Activated naive CD4-positive, alpha-beta T cell (primary cell): ENCODE measurements at places on chromosomes 13 and 19.

DNA sequence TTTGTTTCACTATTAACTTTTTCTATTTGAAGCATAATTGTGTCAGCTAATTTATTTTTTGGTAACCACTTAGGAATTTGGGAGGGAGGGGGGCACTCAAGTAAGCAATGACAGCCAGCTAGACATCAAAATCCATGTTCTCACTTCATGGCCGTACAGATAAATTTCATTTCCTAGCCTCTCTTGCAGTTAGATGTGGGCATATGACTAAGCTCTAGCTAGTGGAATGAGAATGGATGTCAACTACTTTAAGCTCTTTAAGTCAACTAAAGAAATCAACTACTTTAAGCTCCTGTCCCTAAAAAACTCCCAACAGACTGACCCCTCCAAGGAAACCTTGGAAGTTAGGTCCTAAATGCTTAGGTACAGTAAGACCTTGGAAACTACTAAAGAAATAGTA is 92.0 kb downstream of the KCNRG start:
- DNase-seq: no peak

GRCh38 chr19:2810141-2811091 is 9.3 kb upstream of the ZNF554 start:
- no peak for DNase-seq

GRCh38 chr19:43489979-43490599 is 14.5 kb downstream of the PHLDB3 start:
- DNase-seq: no peak

DNA sequence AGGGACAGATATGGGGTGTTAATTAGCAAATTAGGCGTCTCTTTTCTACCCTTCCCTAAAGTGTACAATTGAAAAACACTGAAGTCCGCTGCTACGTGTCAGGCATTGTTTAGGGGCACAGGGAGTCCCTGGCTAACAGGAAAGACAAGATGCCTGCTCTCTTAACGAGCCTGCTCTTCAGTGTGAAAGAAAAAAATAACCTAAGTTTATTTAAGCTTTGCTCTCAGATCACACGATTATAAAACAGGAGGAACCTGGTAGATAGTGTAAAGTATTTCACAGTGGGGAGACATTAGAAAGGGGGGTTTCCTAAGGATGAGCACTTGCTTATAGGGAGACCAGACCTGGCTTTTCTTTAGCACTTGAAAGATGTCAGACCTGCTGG is 38.7 kb downstream of the IGFL2 start:
- DNase-seq: no peak

- DNase-seq: no peak
Observed at GRCh38 chr13:32314271-32315237, 609 bp downstream of the ZAR1L start.

- no peak for DNase-seq
Observed at GRCh38 chr13:24888291-24888931, 124.4 kb downstream of the RNF17 start.

DNA sequence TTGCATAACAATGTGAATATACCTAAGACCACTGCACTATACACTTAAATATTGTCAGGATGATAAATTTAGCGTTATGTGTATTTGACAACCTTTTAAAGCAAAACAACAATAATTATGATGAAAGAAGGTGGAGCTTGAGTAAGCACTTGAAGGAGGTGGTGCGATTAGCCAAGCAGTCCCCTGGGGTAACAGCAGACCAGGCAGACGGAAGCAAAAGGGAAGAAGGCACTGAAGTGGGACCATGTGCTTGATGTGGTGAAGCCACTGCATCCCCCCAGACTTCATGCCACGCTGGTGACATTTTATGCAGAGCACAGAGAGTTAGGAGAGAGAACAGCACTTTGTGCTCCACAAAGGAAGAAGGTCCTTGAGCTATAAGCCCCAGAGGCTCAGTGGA is 58.3 kb upstream of the ZNF507 start:
- no peak for DNase-seq

DNA sequence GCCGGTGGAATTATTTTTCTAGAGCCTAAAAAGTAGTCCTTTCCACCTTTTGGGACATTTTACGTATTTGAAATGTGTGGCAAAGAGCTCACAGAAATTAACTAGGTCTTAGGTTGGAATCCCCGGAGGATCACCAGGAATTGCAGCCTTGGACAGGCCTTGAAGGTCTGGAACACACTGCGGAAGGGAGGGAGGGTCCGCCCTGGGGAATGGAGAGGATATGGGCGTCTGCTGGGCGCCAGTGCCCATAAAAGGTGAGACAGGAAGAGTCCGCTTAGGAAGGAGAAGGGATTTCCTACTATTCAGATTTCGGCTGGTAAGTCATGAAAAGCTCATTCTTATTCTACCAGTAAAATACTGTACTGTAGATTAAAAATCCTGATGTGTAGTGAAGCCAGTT is 111.9 kb downstream of the COL4A2 start:
- no peak for DNase-seq

DNA sequence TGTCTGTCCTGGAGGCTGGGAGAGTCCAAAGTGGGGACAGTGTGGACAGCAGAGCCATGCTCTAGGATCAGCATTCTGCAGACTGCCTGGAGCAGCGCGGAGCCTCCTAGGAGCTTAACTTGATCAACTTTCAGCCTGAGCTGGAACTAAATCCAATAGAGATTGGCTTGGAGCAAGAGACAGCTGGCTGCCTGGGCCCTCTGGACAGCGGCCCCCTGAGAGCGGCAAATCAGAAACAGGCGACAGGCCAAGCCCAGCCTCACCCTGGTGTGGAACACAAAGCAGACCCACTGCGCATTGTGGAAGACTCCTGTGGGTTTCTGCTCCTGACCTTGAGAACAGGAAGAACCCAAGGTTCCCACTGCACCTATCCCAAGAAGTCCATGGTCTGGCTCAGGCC is 462.2 kb downstream of the TSHZ3 start:
- DNase-seq: no peak

GRCh38 chr19:33767898-33768413 is 28.7 kb upstream of the KCTD15 start:
- no peak for DNase-seq
